ENCODE measurements at places on chromosomes 12 and 14.
A peak's percentile ranks its signal among the peaks of the same experiment; 100 is the strongest.

DNA sequence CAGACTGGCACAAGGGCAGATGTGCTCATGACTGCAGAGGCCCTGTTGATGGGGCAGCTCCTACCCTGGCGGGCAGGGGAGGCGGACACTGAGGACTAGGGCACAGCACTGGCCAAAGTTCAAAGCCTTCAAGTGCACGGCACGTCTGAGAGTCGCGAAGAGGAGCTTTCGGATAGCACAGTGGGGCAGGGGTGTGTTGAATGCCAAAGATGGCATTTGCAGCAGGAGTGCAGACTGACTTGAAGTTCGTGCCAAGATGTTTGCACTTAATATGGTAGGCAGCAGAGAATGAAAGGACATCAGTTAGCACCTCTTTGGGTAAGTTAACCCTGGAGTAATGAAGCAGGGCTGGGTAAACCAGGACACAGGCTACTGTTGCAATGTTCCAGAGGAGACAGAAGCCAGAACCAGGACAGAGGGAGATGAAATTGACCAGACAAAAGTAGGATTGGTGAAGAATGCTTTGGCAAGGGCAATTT, 6.7 kb upstream of the EML1 start:
- DNase-seq, result no peak

GRCh38 chr12:10001171-10001776, 2.4 kb upstream of the CLEC1B start:
- DNase-seq, result no peak

DNA sequence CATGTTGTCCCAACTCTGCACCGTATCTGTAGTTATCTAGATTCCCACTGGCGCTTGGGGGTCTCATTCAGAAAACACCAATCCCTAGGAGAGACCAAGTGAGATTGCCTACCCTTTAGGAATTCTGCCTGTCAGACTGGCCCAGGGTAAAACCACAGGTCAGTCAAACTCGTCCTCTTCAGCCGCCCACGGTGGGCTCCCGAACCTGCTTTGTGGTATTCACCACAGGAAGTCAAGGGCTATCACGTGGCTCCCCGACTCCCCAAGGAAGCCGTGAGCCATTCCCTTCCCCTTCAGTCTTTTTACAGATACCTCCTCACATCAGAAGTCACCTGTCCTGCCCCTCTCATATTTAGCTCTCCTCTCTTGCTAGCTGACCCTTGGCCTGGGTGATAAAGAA, 159.9 kb downstream of the EGLN3 start:
- DNase-seq, result no peak

DNA sequence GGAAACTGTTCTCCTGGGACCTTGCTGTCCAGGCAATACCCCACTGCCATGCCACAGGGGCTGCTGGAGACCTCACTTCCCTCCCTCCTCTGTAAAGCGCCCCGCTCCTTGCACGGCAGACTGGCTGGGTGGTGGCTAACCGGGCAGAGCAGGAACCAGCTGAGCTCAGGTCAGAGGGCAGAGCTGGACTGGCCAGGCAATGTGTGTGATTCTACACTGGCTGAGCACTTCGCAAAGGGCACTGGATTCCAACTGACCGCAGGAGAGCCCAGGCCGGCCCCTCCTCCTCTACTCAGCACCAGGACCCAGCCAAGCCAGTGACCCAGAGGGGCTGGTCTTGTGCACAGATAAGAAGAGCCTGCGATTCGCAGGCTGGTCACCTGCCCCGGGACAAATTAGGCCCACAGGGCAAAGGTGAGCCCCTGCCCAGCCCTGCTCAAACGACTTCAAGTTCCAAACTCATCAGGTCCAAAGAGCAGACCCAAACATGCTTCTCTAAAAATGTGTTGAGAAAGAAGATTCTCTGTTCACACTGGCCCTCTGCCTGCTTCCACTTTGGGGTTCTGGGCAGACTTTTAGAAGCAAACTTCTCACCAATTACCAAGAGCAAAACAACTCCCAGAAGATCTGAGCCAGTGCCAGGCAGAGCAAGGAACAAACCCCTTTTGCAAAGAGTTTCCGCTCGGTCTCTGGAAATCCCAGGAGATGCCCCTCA, 54.9 kb upstream of the DIO3 start:
- no peak for DNase-seq

DNA sequence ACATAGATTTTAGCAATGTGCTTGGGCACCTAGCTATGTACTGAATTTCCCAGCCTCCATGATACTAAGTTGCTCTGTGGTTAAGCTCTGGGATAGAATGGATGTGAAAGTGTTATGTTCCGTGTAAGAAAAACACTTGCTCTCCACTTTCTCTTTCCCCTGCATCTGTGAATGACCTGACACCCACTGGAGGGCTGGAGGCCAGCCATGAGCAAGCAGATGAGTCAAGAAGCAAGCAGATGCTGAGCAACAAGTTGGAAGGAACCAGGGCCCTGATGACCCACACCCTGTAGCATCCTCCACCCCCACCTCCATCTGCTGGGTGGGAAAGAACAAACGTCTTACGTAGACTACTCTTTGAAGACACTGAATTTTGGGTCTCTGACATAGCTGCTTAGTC, 56.6 kb downstream of the EID3 start:
- DNase-seq, result no peak

GRCh38 chr14:90538716-90539495, 142.1 kb downstream of the CALM1 start:
- no peak for DNase-seq

- DNase-seq, result no peak
These were observed 88.9 kb downstream of the ESRRB start for GRCh38 chr14:76464856-76465255.

GRCh38 chr12:110537605-110538409, 35.7 kb downstream of the RAD9B start:
- no peak for DNase-seq

GRCh38 chr12:50110762-50111351, 1.2 kb upstream of the COX14 start:
- DNase-seq, result no peak

DNA sequence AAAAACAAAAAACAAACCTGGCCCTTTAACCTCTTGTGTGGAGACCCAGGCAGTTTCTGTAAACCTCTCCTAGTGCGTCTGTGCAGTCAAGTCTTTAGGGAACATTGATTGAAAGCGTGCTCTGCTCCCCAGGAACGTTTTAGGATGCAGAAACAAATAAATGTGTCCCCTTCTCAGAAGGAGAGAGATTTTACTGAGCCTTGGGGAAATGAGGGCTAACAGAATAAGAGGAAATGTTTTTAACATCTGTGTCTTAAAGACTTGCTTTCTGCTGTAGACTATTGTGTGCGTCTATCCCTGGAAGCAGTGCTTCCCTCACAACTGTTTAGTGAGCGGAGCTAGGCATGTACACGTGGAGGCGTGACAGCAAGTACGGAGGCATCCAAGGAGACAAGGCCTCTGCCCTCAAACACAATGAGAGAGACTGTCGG, 54.3 kb downstream of the TECPR2 start:
- DNase-seq, result no peak

DNA sequence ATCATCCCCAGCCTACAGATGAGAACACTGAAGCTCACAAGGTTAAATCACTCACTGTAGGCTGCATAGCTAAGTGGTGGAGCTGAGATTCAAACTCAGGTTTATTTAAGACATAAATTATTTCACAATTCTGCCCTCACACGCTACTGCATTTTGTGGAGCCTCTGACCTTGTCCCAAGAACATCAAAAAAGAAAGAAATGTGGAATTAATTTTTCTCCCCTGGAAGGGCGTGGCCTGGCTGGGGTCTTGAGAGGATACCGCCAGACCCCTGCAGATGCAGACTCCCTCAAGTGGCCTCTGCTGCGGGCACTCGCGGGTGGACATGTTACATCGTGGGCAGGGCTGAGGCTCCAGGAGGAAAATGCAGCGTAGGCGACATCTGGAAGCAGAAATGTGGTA, 40.6 kb downstream of the LTBP2 start:
- DNase-seq, result no peak

DNA sequence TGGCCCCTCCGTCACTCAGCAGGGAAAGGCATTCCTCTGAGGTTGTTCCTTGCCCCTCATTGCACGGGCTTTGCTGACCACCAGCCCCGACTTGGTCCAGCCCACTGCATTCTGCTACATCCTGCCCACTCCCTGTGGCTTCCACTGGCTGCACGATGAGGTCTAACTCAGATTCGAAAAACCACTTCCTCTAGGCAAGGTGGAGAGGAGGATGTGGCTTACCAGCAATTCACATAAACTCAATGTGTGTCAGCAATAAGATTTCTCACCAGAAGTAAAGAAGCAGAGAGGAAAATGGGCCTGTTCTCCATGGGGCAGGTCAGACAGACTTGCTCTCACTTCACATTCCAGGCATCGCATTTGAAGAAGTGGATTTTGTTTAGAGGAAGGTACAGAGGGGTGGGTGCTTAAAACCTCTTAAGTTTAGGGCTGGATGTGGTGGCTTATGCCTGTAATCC, 14.7 kb downstream of the GPR68 start:
- DNase-seq, result peak; percentile 72

DNA sequence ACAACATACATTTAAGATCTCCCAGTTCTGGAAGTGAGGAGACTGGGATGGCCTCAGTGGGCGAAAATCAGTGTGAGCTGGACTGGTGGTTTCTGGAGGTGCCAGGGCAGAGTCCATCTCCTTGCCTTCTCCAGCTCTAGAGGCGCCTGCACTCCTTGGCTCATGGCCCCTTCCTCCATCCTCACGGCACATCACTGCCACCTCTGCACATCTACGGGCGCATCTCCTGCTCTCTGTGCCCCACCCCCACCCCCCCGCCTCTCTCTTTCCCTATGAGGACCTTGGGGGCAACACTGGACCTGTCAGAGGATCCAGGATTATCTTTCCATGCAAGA, 62.8 kb upstream of the DIO3 start:
- DNase-seq, result no peak

- no peak for DNase-seq
These were observed 280.1 kb downstream of the VRK1 start for GRCh38 chr14:97077253-97077653.

DNA sequence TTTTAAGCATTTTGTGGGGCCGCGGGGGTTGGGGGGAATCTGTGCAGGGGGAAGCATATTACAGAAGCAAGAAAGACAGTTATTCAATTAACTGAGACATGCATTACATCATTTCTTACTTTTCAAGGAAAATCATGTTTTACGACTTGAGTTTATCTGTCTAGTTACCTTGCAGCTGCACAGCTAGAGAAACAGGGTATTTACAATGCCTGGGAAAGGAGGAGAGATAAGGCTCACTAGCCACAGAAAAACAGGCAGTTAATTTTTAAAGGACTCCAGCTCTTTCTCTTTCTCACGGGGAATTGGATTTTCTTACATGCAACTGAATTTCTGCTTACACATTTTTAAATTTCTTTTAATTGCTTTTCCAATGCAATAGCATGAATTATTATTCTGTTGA, 22.2 kb downstream of the FCF1 start:
- no peak for DNase-seq

- DNase-seq, result no peak
These were observed 126.7 kb downstream of the CALM1 start for GRCh38 chr14:90523544-90523943.

- no peak for DNase-seq
These were observed 30.0 kb downstream of the NCKAP5L start for GRCh38 chr12:49798248-49798647.

DNA sequence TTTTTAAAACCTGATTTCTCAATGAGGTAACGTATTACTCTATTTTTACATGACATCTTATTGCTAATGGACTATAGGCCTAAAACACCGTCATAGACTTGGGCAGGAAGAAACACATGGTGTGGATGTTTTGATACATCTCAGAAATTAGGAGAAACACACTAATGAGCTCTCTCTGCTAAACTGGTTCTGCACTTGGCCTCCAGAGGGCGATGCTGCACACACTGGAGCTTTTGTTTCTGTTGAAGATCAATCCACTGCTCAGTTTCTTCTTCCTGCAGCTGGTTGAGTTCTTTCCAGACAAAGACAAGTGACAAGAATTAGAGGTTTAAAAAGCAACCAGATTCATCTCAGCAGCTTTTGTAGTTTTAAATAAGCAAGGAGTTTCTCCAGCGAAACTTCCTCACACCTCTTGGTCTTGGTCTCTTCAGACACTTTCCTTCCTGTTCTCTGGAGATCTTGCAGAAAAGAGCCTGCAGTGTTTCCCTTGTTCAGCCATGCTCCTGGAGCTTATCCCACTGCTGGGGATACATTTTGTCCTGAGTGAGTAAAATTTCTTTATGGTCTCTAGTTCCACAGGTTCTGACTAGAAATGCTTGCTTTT, 178.5 kb upstream of the OR4E1 start:
- DNase-seq, result peak; percentile 16

GRCh38 chr14:24430143-24430681, 458 bp downstream of the KHNYN start:
- DNase-seq, result peak; percentile 74

GRCh38 chr12:3214526-3215365, 137.6 kb downstream of the TSPAN9 start:
- DNase-seq, result no peak

DNA sequence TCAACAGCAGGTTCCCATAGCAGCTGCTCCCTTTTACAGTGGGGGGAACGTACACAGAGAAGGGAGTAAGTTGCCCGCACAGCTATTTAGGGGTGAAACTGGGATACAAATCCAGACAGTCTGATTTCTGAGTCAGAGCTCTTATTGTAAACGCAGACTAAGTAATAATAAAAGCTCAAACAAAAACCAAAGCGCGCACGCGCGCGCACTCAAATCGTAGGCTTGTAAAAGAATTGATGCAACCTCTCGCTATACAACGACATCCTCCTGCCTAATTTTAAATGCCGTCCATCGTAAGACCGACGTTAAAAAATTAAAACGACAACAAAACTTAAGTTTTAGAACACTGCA, 747 bp upstream of the DACT1 start:
- DNase-seq, result no peak

DNA sequence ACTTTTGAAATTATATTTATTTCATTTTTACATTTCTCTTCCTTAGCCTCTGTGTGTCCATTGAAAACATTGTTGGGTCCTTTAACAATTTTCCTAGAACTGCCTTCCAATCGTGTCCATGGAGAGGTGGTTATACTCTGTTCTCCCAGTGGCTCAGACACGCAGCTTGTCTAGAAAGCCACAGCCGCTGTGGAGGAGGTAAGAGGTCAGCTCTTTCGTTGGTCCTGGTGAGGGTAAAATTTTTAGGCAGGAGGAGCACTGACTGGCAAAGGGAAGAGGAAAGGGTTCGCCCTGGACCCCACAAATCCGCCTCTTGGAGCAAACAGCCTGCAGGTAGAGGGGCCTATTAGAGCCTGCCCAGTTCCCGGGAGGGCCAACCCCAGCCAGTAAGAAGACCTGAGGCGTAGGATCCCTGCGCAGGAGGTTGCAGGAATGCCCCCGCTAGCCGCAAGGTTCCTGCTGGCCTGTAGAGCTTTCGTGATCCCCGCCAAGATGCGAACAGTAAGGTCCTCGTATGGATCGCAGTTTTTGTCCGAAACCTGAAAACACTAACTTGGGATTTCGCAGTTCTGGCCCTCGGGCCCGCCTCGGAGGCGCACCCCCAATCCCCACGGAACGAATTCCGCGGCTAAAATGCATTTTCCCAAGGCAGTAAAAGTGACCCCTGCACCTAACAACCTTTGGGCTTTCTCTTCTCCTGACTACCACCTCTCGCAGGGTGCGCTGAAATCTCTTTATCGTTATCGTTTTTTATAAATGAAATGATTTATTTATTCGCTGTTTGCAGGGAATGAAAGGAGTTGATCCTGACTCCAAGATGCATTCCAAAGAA, 7.5 kb upstream of the PAX9 start:
- DNase-seq, result no peak

GRCh38 chr14:29220566-29220965, 454.0 kb downstream of the FOXG1 start:
- no peak for DNase-seq
